ENCODE measurements at places on chromosomes 5 and 9. TPM values are rescaled to one million over a fixed set of nuclear protein-coding genes. Genes with fewer than 3 reads are reported as not detected.

RLN2 gene
- 2.4 TPM for total RNA-seq

PCDHGA4 gene
- total RNA-seq: 0.15 TPM

PCDHB2 gene
- total RNA-seq: not detected

IL4 gene
- 2.0 TPM for total RNA-seq

NUTM2G gene
- total RNA-seq: not detected

OR1Q1 gene
- total RNA-seq: not detected

HDAC3 gene
- total RNA-seq: 92.9 TPM

PSAT1 gene
- total RNA-seq: 163 TPM

CCL19 gene
- not detected for total RNA-seq

TMC1 gene
- not detected for total RNA-seq

ANKRD34B gene
- total RNA-seq: not detected

MARVELD2 gene
- 0.27 TPM for total RNA-seq

TAF11L8 gene
- total RNA-seq: not detected

LECT2 gene
- total RNA-seq: not detected

KCNMB1 gene
- not detected for total RNA-seq

JADE2 gene
- 74.2 TPM for total RNA-seq

COL23A1 gene
- total RNA-seq: 0.11 TPM

IL5 gene
- 17.6 TPM for total RNA-seq

LOX gene
- not detected for total RNA-seq

C9orf50 gene
- total RNA-seq: not detected

PCDH1 gene
- not detected for total RNA-seq

DMRT3 gene
- total RNA-seq: not detected

CDKN2B-AS1 gene
- total RNA-seq: 0.61 TPM

RASEF gene
- not detected for total RNA-seq

JAKMIP2 gene
- 1.9 TPM for total RNA-seq

PPP3R2 gene
- not detected for total RNA-seq

MED7 gene
- total RNA-seq: 12.2 TPM

RANBP3L gene
- total RNA-seq: 0.15 TPM
